SK-MEL-5 (cell line): ENCODE measurements at places on chromosomes 11 and 22. TPM values are rescaled to one million over a fixed set of nuclear protein-coding genes. Genes with fewer than 3 reads are reported as not detected.

The RBM4 gene
- 58.3 and 73.6 TPM in 2 replicates for total RNA-seq

The CARNS1 gene
- total RNA-seq: not detected in 2 replicates

The ANKK1 gene
- not detected in 2 replicates for total RNA-seq

The SHANK3 gene
- 2.1 and 2.6 TPM in 2 replicates for total RNA-seq

The PVALB gene
- total RNA-seq: not detected in 2 replicates

The KRTAP5-2 gene
- total RNA-seq: 0.26 and 0.72 TPM in 2 replicates

The PPP6R3 gene
- total RNA-seq: 90.0 and 101 TPM in 2 replicates

The IRAG1 gene
- 0.08 and 0.21 TPM in 2 replicates for total RNA-seq

The COX8A gene
- 583 and 585 TPM in 2 replicates for total RNA-seq

DNA sequence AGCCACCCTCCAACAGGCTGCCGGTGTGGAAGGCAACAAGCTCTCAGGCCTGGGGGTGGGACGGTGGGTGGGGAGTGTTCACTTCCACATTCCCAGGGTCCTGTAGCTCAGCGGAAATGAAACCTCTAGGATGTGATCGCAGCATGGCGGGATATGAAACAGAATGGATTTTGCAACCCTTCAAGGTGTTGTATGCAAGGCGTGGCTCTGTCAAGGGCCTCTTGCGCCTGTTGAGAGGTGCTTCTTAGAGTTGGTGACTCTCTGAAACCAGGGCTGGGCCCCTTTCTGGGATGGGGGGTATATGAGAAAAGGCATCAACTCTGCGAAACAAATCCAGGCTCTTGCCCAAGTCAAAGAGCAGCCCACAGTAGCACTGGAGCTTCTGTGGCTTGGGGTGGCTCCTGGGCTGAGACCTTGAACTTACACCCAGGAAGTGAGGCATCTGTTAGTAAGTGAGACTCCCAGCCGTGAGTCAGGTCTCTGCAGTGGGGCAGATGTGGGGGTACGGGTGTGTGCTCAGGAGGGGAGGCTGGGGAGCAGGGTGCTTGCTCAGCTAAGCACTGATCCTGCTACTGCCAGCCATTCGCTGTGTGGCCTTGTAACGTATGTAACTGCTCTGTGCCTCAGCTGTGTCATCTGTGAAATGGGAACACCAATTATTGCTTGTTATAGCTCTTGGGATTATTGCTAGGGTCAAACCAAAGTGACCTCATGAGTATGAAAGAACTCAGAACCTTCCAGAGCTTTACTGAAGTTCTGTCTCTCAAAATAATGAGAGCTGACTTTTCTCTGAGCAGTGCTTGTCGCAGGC, 28.3 kb downstream of the NECTIN1 start:
- DNase-seq: no peak

DNA sequence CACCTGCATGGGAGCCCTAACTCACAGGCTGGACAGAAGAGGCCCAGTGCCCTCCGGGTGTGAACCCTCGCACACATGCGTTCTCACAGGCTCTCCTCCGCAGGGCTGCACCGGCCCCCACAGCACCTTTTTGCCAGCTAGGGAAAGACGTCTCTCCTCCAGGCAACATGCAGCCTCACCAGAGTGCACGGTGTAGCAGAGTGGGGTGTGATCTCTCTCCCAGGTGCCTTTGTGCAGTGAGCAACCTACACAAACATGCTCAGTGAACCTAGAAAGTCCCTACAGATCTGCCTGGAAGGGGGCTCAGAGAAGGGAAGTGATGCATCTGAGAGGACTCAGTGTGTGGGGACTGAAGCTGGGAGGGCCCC, 3.7 kb upstream of the CARNS1 start:
- no peak for DNase-seq

GRCh38 chr11:46367244-46367915, 14.1 kb upstream of the MDK start:
- DNase-seq: peak; percentile 43

GRCh38 chr22:22578702-22579424, 19.8 kb upstream of the PRAME start:
- DNase-seq: peak; percentile 62

DNA sequence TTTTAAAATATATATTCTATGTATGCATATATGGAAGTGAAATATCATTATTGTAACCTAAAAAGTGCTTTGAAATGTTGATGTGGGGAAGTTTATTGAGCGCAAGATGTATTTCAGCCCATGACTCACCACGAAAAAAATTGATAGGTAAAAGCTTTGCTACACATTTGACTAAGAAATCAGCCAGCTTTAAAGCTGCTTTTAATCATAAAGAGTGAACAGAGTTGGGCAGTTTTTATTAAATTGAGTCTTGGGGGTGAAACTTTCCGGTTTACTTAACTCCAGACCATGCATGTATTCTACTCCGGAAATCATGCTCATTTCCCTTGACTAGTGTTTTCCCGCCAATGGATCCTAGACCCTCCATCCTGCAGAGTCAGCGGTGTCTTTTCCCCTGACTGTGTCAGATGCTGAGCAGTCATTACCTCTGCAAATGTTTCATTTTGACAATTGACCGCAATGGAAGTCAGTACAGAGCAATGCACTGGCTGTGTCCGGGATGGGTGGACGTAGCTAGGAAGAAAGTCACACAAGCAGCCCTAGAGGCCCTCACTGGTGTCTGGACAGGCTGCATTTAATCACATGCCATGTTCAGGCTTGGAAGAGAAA, 47.2 kb upstream of the MPEG1 start:
- DNase-seq: no peak

GRCh38 chr11:95655536-95655935, 134.0 kb downstream of the FAM76B start:
- no peak for DNase-seq

DNA sequence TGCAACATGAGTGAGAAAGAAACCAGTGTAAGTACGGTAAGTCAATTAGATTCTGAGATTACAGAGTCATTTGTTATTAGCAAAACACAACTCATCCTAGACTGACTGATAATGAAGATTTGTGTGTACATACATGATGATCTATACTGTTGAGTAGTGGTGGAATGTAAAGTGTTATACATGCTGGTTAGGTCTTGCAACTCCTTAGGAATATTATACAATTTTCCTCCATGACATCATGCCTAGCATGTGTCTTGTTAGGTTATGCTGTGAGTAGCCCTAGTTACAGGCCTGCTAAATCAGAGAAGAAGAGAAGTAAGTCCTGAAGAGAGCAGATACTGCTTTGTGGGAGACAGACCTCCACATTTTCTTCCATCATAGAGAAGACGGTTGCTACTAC, 880.6 kb downstream of the LUZP2 start:
- no peak for DNase-seq

GRCh38 chr11:11668274-11668673, 46.5 kb upstream of the GALNT18 start:
- no peak for DNase-seq

DNA sequence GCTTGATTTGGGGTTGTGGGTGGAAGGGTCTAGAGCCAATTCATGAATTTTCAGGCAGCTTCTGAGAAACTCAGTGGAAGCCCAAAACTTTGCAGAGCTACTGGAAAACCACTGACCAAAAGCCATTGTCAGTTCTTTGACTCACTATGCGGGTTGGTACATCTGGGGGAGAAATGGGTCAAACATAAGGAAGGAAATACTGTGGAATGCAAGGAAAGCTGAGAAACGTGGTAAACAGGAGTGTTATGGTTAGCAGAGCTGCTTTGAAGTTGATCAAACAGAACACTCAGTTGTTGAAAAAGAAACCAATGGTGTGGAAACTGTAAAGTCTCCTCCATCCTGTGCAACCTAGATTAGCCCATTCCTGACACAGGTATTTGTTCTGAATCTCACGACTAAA, 6.3 kb upstream of the ABTB2 start:
- DNase-seq: no peak

GRCh38 chr11:130831506-130831905, 84.8 kb downstream of the SNX19 start:
- no peak for DNase-seq

GRCh38 chr11:16603890-16604793, 134.3 kb upstream of the C11orf58 start:
- DNase-seq: peak; percentile 57

GRCh38 chr11:9687711-9688477, 24.0 kb downstream of the SWAP70 start:
- DNase-seq: no peak

GRCh38 chr11:112612250-112612849, 348.9 kb upstream of the NCAM1 start:
- no peak for DNase-seq

- no peak for DNase-seq
These were observed 77.8 kb upstream of the SHISAL1 start for GRCh38 chr22:44390613-44390970.

- no peak for DNase-seq
These were observed 113.8 kb downstream of the ST3GAL4 start for GRCh38 chr11:126469311-126469710.

DNA sequence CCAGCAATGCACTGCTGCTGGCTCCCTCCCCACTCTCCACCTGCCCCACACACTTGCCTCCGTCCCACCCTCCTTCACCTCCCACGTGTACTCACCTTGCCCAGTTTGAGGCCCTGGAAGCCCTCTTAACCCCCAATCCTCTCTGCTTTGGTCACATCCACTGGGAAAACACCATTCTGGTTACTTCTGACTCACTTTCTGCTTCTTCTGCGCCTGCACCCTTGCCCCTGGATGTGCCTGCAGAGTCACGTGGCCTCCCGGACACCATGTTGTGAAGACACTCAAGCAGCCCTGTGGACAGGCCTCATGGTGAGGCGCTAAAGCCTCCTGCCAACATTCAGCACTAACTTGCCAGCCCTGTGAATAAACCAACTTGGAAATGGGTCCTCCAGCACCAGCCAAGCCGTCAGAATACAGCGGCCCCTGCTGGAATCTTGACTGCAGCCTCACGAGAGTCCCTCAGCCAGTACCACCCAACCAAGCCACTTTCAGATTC, 2.6 kb upstream of the NAALADL1 start:
- peak; percentile 54 for DNase-seq

- DNase-seq: peak; percentile 99
These were observed 15.8 kb downstream of the LINC01488 start for GRCh38 chr11:69497221-69497787.

DNA sequence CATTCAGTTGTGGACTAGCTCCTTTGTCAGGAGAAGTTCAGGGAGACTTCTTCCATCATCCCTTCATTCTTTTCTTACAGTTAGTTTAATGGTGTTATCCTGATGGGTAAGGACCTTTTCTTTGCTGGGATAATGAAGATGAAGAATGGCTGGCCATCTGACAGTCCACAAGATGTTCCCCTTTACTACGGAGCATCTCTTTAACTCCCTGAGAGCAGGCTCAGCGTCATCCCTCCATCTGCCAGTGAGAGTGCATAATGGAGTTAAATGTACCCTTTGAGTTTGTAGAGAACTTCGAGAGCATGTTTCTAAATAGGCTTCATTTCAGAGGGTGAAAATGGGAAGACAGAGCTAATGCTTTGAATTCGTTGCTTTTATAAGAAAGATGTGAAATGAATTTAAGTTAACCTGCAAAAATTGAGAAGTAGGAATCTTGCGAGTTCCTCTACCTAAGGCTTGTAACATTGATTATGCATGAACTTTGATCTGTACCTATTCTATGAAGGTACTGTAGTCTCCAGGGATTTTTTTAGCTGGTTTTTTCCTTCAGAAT, 1.7 kb downstream of the EP300 start:
- DNase-seq: peak; percentile 55

DNA sequence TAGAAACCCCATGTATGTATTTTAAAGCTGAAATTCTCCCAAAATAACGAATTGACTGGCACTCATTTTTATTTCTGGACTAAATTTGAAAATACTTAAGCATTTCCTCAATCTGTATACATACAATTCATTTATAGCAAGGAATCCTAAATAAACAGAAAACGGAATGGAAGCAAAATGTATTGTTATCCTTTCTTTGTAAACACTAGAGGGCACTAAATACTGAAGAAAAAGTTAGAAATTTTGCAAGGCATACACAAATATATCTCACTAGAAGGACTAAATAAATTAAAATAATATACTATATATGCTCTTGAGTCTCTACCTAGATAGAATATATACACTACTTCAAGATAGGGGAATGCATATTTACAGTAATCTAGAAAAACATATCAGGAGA, 23.1 kb upstream of the ANO5 start:
- DNase-seq: peak; percentile 42

DNA sequence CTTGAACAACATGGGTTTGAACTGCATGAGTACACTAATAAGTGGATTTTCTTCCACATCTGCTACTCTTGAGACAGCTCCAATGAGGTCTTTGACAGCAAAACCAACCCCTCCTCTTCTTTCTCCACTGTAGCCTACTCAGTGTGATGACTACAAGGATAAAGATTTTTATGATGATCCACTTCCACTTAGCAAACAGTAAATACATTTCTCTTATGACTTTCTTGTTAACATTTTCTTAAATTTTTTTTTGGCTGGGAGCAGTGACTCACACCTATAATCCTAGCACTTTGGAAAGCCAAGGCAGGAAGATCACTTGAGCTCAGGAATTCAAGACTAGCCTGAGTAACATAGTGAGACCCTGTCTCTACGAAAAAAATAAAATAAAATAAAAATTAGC, 9.9 kb upstream of the EIF4G2 start:
- no peak for DNase-seq

DNA sequence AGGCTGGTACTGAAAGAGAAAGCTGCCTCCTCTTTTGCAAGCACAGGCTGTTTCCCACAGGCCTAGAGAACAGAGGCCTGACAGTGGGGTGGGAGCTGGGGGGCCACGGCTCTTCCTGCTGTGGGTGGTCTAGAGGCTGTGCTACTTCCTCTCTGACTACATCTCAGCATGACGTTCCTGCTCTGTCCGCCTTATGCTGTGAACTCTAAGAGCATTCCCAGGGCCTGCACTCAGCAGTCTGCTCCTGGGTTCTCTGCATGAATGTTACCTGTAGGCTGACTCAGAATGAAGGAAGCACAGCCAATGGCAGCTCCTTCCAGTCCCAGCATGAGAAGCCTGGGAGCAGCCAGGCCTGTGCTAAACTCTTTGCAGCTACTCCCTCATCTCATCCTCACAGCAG, 534.3 kb downstream of the NTM start:
- DNase-seq: no peak

GRCh38 chr22:45120931-45121330, 42.8 kb upstream of the NUP50 start:
- peak; percentile 94 for DNase-seq

DNA sequence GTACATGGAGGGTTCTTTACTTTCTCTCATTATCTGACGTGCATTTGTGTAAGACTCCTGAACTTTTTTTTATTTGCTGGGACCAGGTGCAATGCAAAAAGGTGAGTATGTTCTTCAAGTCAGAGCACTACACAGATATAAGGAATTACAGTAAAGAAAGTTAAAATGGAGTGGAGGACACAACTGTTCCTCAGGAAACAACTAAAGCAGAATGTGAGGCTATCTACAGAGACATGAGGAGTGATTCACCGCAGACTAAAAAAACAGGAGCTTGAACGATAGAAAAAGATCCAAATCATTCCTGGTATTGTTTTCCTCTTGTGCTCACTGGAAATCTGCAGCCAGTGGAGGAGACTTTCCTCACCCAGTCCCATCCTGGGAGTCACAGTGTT, 106.2 kb downstream of the ABTB2 start:
- no peak for DNase-seq
